Type B pancreatic cell (in vitro differentiated cells): ENCODE measurements at places on chromosomes 3 and 15. TPM values are rescaled to one million over a fixed set of nuclear protein-coding genes. Genes with fewer than 3 reads are reported as not detected.

TRMT10C gene
- 28.5 and 31.9 TPM in 2 replicates for total RNA-seq

ISLR gene
- 0.24 and 41.6 TPM in 2 replicates for total RNA-seq

IMPG2 gene
- 0.43 and 0.53 TPM in 2 replicates for total RNA-seq

C15orf62 gene
- total RNA-seq: 1.1 and 1.3 TPM in 2 replicates
